WTC11 (cell line): ENCODE measurements at places on chromosomes 11 and 22.

DNA sequence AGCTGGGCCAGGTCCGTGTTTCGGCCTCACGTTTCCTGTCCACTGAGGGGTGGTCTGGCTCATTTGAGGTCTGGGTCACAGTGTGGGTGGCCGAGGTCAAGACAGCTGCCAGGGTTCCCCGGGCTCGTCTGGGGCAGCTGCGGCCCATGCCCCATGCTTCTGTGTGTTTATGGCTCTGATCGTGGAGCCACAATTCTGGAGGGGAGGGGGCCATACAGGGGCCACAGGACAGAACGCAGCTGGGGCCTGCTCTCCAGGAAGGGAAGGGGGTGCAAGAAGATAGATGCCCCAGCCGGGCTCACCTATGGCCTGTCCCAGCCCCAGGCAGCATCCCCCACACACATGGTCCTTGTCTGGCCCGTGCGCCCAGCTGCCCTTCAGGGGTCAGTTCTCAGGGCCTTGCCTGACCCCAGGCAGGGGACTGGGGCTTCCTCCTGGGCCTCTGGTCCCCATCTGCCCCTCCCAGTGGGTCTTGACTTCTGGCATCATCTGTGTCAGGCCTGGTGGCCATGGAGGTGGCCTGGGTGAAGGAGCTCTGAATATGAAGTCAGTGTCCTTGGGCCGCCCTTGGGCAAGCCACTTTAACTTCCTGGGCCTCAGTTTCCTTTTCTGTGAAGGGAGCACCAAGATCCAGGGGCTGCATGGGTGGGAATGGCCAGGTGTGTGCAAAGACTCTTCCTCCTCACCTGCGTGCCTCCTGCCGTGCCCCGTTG lies 8.4 kb downstream of the TSPAN32 start:
- no peak for DNase-seq

GRCh38 chr11:61996933-61997332 lies 29.5 kb upstream of the FTH1 start:
- no peak for DNase-seq

GRCh38 chr11:61160487-61161189 lies 588 bp downstream of the VPS37C start:
- DNase-seq: no peak

DNA sequence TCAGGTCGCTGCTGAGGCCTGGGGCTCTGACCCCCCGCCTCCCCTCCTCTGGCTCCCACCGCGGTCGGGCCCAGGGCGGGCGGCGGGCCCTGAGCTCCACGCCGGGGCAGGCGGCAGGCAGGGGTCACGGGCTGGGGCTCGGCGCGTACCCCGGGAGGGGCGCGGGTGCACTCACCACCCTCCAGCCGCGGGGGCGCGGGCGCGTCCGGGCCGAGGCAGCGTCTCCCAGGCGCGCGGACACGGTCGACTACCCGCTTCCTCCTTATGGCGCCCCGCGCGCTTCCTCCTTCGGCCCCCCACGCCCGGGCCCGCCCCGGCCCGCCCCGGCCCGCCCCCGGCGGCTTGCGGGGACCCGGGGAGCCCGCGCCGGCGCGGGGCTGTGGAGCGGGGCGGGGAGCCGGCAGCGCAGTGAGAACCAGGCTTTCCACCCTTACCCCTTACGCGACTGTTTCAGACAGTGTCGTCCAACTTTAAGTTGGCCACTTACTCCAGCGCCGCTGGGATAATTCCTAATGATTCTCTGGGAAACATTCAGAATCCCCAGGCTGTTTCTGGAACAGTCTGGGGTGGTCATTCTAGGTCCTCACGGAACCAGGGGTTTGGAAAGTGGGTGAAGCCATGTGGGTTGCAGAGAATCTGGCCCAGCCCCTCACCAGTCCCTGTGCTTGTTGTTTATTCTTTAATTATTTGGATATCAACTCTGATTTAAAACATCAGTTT lies at the start of gene BID:
Gene BID, minus strand, starts transcription at position 264 of the 720 bp plus-strand sequence. CDS start 24,353 bp downstream, outside the sequence.
- peak; percentile 38 for DNase-seq

- DNase-seq: no peak
These were observed 2.5 kb downstream of the LARGE2 start for GRCh38 chr11:45924927-45925326.

- peak; percentile 78 for DNase-seq
These were observed 6.7 kb upstream of the SYT7 start for GRCh38 chr11:61587541-61587941.

GRCh38 chr11:121483805-121484480 lies 31.2 kb upstream of the SORL1-AS1 start:
- no peak for DNase-seq
